Type B pancreatic cell (in vitro differentiated cells): ENCODE measurements at places on chromosomes 16 and 17. TPM values are rescaled to one million over a fixed set of nuclear protein-coding genes. Genes with fewer than 3 reads are reported as not detected.

DNA sequence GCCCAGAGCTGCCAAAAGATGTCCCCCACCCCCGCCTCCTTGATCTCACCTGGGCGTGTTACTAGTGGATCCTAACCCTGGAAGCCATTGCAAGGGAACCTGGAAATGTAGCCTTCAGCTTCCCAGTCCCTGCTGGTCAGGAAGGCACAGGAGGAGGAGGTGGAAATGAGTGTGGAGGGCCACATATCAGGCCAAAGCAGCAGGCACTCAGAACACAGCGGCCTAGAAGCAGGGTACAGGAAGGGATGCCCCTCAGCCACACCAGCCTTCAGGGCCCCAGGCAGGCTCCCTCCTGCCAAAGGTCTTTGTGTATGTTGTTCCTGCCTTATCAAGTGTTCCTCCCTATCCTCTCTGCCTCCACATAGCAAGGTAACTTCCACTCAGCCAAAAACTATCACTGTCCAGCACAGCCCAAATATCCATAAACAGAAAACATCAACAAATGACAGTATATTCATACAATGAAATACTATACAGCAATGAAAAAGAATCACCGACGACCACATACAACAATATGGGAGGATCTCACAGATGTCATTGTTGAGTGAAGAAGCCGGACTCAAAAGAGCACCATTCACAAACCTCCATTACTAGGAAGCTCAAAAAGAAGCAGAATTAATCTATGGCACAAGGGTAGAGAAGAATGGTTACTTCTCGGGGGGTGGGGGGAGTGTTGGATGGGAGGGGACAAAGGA is 28.2 kb upstream of the TNFRSF13B start:
- no peak overlapping the region for H3K27ac ChIP-seq
- no peaks in the 10 kb centered on the region for H3K36me3 ChIP-seq
- DNase-seq: no peak
- H3K27me3 ChIP-seq: peaks cover 5% of the 10 kb centered on the region

DNA sequence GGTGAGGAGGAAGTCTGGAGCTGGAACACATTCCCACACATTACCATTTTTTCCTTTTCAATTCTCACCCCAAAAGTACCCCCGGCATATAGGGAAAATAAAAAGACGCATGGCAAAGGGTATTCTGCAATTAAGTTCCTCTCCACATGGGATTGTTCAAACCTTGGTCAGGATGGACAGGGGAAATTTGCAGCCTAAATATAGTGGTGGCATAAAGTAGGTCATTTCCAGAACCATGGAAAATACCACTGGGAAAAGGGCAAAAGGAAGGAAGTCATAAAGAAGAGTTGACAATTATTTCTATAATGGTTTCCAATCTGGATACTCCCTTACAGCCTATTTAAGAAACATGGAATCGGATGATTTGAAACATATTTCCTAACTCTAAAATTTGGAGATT is 135.8 kb downstream of the STX8 start:
- no peak overlapping the region for H3K27ac ChIP-seq
- peaks cover 20% of the 10 kb centered on the region for H3K36me3 ChIP-seq
- no peak for DNase-seq
- no peaks in the 10 kb centered on the region for H3K27me3 ChIP-seq
- peaks cover 17% of the 10 kb centered on the region for H3K4me1 ChIP-seq
- no peak overlapping the region for H3K4me3 ChIP-seq

Gene KRTAP1-1
- not detected in 2 replicates for total RNA-seq

Gene PLD6
- total RNA-seq: 0.43 and 1.5 TPM in 2 replicates

Gene RAI1
- total RNA-seq: 61.1 and 61.3 TPM in 2 replicates
